CD4-positive, alpha-beta T cell treated with Interleukin-6 at 100 ng/mL for 8 hours (primary cell): ENCODE measurements at places on chromosomes 4 and X.

DNA sequence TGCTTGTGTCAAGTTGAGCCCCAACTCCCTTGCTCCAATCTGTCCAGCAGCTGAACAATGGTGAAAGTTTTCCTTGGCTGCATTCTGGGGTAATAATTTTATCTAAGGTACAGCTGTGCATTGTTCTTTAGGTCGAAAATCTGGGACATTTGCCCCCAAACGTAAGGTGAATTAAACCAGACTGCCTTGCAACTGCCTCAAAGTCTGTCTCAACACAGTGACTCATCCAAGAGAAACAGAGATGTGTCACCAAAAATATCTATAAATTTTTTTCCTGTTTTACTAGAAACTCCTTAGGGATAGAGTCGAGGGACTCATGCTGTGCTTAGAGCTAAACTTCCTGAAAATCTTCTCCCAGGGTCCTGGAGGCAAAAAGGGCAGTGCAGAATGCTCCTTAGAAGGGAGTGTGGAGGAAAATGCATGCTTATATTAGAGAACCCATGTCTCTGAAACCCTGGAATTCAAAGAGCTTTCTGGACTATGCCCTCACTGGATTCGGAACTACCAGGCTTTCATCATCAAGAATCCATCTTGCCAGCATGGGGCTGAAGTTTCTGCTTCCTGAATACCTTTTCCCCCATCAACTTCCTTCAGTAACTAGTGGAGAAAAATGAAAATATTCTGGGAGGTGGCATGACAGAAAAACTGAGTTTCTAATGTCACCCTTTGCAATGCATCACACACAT, 115.7 kb downstream of the PALLD start:
- DNase-seq: no peak

DNA sequence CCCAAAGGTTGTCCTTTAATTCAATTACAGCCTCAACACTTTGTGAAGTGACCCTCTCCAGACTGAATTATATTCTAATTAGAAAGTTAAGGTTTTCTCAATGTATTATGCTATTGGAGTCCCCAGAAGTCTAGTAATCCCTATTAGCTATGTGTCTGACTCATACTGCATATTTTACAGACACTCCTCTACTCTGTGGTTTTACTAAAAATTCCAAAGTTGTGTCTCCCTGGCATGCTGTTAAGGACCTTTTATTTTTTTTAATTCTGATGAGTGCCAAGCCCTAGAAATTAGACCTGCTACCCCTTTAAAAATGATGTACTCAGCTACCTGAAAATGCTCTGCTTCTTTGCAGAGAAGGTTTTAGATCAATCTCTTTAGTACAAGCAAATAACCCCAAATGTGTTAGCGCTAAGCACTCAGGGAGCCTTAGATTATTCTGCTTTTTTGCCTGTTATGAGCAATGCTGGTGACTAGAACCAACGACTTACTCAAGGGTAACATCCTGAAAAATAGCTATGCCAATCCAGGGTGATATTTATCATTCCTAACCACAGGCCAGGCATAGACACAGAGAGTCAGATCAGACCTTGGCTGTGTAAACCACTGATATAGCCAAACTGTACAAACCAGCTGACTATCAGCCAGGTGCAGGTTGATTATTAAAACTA, 26.1 kb upstream of the CXCL13 start:
- no peak for DNase-seq

GRCh38 chr4:139690419-139690818, 24.8 kb downstream of the MGST2 start:
- DNase-seq: no peak

- DNase-seq: no peak
Measured at GRCh38 chr4:3342182-3342854, 49.5 kb downstream of the RGS12 start.

DNA sequence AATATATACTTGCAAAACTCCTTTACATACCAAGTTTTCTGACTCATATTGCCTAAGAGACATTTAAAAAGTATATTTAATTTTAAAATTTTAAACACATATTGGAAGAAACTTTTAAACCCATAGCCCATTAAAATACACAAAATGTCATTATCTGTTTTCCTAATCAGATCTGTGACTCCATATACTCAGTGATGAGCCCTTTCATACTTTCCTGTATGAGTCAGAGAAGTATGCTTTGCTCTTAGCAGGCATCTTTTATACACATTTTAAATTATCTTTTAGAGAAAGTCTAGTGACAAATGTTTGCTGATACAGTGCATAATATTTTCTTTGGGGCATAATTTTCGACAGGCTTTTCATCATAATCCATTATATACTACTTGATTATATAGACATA, 26.4 kb downstream of the SPIN3 start:
- no peak for DNase-seq

DNA sequence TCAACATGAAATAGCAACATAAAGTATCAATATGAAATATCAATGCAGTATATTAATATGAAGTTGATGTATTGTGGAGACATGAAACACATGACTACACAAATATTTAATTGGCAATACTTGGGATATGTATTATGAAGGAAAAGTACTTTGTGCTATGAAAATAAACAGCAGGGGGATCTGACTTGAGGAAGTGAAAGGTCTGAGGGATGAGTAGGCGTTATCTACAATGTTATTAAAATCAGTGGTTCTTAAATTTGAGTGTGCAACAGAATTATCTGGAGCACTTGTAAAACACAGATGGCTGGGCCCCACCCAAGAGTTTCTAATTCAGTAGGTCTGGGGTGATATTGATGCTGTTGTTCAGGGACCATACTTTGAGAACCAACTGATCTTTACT, 27.4 kb upstream of the ARX start:
- DNase-seq: no peak

DNA sequence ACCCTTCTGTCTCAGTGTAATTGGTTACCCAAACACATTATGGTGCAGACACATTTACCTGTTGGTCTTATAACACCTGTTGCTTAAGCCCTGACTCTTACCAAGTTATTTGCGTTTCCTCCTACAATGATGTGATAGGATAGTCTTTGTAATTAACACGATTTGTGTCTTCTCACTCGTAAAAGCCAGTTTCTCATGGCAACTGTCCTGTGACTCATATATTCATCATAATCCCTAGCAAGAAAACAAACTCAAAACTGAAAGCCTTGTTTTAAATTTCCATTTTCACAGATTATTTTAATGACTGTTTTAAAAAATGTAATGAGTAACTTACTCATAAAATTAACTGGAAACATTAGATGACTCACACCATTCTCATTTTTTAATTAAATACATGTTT, 495.2 kb downstream of the NLGN4X start:
- DNase-seq: no peak

- peak; percentile 37 for DNase-seq
Measured at GRCh38 chrX:57821703-57822387, 88.4 kb downstream of the ZXDA start.

GRCh38 chr4:107655289-107655688, 64.7 kb downstream of the PAPSS1 start:
- no peak for DNase-seq

DNA sequence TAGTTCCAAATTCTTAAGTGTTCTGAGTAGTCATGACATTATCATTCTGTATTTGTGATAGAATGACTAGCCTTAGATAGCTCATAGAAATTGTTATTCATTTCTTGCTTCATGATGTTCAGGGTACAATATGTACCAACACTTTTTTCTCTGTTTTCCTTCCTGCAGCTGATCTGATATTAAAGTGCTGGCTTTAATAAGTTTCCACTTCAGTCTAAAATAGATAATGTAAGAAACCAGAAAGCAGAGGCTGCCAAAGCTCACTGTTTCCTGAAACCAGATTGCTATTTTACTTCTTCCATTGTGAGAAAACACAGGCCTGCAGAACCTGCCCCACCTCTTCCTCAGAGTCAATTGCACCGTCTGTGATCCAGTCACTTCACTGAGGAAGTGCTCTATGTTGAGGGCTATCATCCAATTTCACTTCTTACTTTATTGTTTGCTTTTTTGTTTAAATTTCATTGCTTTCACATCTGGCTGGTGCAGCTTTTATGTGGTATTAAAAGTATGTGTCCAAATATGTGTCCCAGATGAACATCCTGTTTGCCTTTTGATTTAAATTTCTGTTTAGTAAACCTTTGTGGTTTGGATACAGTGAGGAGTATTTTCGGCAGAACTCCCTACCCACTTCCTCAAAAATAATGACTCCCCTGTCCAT, 652.1 kb downstream of the ANKRD50 start:
- no peak for DNase-seq

- no peak for DNase-seq
Measured at GRCh38 chrX:68113837-68114572, 319.3 kb downstream of the OPHN1 start.

DNA sequence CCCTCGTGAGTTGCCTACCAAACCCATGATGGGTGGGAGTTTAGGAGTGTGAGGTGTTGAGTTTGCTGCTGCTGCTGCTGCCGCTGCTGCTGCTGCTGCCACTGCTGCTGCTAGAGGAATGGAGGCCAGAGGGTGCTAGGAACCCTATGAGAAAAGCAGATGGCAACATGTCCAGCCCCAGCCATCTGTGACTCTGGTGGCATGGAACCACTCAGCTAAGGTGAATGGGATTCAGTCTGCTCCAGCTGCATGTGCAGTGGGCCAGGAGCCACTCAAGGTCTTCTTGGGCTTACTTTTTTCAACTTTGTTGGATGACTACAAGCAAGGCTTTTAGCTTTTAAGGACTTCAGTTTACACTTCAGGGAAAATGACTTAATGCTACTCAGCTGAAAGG, 103.8 kb downstream of the RTL5 start:
- no peak for DNase-seq

GRCh38 chrX:10120331-10120730, 36.4 kb upstream of the CLCN4 start:
- DNase-seq: no peak

GRCh38 chrX:44306356-44306755, 37.1 kb downstream of the EFHC2 start:
- DNase-seq: no peak

GRCh38 chr4:172951679-172952451, 216.7 kb upstream of the GALNT7 start:
- no peak for DNase-seq

DNA sequence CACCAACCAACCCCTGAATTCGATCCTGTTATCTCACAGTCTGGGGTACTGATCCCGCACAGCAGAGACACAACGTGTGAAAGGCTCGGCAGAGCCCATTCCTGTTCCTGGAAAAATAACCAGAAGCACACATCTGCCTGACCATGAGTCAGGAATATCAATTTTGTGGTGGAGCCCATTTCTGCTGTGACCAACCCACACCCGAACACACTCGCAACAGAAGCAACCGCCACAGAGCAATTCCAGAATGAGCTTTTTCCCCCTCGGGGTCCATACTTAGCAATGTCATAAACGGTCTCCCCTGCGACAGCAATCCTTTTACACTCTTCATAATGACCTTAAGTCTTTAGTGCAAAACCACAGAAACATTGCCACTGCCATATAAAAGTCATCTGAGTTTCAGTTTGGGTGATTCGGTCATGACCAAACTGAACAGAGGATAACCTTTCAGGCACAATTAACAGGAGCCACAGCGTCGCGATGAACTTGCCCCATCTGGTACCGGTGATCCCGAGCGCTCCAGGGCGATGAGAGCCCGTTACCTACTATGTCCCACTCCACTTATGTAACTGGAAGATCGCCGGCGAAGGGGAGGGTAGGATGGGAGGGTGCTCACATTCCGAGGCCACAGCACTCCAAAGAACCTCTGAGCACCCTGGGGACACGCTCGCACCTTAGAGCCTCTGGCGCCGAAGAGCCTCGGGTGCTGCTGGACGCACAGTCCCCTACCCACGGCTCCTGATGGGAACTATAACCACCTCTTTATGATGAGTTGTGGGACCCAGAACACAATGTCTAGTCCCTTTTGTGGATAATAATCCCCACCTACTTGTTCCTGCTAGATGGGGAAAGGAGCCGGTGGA, 1.1 kb downstream of the MECP2 start:
- no peak for DNase-seq

DNA sequence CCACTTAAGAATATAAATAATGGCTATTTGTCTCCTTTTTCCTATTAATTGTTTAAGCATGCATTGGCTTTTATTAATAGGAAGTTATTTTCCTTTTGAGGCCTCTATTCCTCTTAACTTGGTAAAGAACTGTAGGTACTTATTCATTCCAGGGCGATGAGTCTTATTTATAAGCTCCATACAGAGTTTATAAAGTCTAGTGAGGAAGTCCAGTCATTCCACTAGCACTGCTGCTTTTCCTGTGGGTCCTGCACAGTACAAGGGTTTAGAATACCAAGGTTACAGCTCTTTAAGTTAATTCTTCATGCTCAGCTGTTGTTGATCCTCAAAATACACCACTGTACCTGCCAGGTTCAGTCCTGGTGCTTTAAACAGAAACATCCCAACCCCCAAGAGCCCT, 28.5 kb upstream of the WNK3 start:
- no peak for DNase-seq

DNA sequence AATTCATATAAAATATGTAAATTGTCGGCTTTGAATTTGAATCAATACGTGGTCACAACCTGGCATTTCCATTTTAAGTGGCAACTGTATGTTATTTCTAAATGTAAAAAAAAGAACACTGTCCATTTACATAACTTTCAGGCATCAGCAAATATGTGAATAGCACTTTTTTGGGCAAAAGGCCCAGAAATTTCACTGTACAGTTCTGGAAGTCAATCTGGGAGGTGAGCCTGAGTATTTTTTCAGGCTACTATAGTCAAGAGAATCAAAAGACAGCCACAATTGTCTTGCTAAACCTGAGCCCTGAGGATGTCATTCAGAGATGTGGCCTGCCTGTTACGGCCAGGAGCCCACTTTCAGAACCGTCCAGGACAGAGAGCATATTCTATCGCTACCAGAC, 543.9 kb upstream of the MAGEB2 start:
- no peak for DNase-seq

GRCh38 chrX:137387646-137388045, 178.3 kb upstream of the ZIC3 start:
- no peak for DNase-seq

DNA sequence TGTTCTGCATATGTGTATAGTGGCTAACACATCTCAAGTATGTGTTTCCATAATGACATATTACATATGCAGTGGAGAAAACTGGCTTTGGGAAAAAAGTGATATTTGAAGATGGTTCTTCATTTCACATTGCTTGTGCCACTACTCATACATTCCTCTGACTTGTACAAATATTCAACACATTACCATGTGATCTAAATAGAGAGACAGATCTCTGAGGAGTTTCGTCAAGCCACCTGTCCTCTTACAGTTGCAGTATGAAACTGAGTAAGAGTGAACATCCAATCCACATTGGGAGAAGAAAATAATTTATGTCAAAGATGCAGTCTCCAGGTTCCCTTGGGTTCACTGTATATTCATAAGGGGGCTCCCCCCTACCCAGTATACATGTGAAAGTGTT, 123.9 kb downstream of the KDR start:
- no peak for DNase-seq

GRCh38 chr4:137090951-137091350, 441.3 kb downstream of the PCDH18 start:
- DNase-seq: no peak

GRCh38 chrX:106510713-106511403, 100.9 kb upstream of the RADX start:
- no peak for DNase-seq

DNA sequence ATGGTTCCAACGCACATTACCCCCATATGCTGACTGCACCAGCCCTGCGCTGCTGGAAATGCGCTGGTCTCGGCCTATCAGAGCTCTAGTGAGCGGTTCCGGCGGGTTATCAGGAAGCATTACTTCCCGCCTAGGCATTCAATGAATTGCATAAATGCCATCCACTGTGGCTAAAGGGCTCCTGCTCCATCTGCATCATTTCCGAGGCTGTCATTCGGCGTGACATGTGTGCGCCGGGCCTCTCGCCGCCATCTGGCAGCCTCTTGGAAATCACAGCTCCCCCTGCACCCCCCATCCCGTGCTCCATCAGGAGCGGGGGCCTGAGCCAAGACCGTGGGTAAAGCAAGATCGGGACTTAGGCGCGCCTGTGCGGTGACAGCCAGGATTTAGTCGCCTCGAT, 64.4 kb downstream of the SEPSECS start:
- DNase-seq: no peak
